ENCODE measurements at places on chromosomes 4 and X.

DNA sequence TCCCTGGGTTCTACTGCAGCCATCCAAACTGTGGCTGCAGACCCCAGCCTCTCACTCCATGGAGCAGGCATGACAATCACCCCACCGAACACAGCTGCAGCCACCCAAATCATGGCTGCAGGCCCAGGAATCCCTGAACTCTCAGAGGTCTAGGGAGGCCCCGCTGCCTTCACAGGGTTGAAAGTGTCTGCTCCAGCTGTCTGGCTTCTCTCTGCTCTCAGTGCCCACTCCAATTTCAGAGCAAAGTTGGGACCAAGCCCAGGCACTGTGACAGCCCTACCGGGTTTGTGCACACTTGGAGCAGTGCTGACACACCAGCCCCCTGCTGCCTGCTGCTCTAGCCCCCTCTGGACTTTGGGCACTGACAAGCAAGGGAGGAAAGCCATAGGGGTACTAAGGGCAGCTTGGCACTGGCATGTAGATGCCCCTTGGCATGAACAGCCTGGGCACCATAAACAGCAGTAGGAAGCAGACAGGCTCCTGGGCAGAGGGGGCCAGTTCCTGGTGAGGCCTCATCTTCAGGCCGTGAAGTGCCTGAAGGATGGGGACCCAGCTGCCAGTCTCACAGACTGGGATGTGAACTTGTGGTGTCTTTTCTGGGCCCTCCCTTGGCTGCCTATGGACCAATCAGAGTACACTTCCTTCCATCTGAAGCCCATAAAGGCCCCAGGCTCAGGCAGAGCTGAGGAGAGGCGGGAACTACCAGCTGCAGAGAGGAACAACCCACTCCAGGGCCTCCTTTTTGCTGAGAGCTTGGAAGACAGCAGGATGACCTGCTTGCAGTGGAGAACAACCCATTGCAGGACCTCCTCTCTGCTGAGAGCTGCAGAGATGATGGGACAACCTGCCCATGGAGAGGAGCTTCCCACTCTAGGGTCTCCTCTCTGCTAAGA lies 68.8 kb downstream of the TECRL start:
- H3K4me3 ChIP-seq, result no peak overlapping the region
- no peaks in the 10 kb centered on the region for H3K36me3 ChIP-seq
- H3K27ac ChIP-seq, result no peak overlapping the region
- no peaks in the 10 kb centered on the region for H3K27me3 ChIP-seq
- no peaks in the 10 kb centered on the region for H3K4me1 ChIP-seq
- DNase-seq, result no peak

DNA sequence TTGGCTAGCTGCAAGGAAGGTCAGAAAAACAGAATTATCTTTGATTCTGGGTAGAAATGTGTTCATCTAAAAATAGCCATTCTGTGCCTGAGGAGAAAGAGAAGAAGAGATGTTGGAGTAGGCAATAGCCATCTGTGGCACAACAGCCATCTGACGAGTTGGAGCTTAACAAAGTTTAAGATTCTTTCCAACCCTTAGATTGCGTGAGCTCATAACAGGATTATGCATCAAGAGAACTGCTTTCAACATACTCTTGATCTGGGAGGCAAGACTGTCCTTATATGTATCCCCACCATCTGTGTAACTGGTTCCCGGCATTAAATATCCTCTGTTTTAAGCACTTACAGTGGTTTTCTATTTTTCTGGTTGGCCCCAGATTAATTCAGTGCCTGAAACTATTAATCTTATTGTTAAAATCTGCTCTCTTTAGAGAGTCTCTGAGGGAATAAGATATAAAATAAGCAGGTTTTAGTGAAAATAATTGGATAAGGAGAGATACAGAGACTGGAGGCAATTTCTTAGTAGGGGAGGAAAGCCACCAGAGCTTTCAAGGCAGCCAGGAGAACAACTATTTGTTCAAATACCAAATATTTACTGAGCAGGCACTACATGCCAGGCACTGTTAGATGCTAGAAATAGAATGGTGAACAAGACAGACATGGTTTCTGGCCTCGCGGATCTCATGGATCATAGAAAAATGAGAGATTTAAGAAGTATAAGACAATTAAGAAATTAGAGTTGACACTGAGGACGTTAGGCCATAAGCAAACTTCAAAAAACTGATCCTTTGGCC lies 398.0 kb downstream of the SMARCA1 start:
- no peaks in the 10 kb centered on the region for H3K4me1 ChIP-seq
- H3K4me3 ChIP-seq, result no peak overlapping the region
- H3K27me3 ChIP-seq, result no peaks in the 10 kb centered on the region
- H3K36me3 ChIP-seq, result no peaks in the 10 kb centered on the region
- no peak for DNase-seq
- no peak overlapping the region for H3K27ac ChIP-seq

GRCh38 chr4:94920369-94920768 lies 162.6 kb downstream of the BMPR1B start:
- no peak for DNase-seq
- no peak overlapping the region for H3K27ac ChIP-seq
- H3K4me1 ChIP-seq, result no peaks in the 10 kb centered on the region
- no peaks in the 10 kb centered on the region for H3K36me3 ChIP-seq
- H3K27me3 ChIP-seq, result no peaks in the 10 kb centered on the region

DNA sequence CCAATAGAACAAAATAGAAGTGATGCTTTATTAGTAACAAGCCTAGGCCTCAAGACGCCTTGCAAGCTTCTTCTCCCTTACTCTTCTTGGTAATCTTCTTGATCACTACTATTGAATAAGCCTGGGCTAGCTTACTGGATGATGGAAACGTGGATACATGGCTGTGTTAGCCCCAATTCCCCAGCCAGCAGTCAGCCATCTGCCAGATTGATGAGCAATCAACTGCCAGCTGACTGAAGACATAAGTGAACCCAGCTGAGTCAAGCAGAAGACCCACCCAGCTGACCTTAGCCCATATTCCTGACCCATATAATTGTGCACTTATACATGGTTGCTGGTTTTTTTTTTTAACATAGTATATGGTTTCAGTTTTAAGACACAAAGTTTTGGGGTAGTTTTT lies 130.4 kb downstream of the DHX15 start:
- H3K4me1 ChIP-seq, result no peaks in the 10 kb centered on the region
- H3K27me3 ChIP-seq, result no peaks in the 10 kb centered on the region
- no peak overlapping the region for H3K4me3 ChIP-seq
- H3K27ac ChIP-seq, result no peak overlapping the region

- H3K36me3 ChIP-seq, result no peaks in the 10 kb centered on the region
- no peaks in the 10 kb centered on the region for H3K27me3 ChIP-seq
- H3K27ac ChIP-seq, result no peak overlapping the region
- no peaks in the 10 kb centered on the region for H3K4me1 ChIP-seq
- H3K4me3 ChIP-seq, result no peak overlapping the region
- DNase-seq, result no peak
Measured at GRCh38 chr4:7166237-7166636, 26.1 kb upstream of the SORCS2 start.

GRCh38 chr4:153555730-153556434 lies 89.7 kb downstream of the TMEM131L start:
- DNase-seq, result no peak
- H3K27ac ChIP-seq, result no peak overlapping the region
- H3K4me1 ChIP-seq, result peaks cover 6% of the 10 kb centered on the region
- no peak overlapping the region for H3K4me3 ChIP-seq
- no peaks in the 10 kb centered on the region for H3K27me3 ChIP-seq
